ENCODE measurements at places on chromosomes 6 and 20.

GRCh38 chr20:11274141-11274594, 600.4 kb upstream of the JAG1 start:
- DNase-seq: peak; percentile 65

DNA sequence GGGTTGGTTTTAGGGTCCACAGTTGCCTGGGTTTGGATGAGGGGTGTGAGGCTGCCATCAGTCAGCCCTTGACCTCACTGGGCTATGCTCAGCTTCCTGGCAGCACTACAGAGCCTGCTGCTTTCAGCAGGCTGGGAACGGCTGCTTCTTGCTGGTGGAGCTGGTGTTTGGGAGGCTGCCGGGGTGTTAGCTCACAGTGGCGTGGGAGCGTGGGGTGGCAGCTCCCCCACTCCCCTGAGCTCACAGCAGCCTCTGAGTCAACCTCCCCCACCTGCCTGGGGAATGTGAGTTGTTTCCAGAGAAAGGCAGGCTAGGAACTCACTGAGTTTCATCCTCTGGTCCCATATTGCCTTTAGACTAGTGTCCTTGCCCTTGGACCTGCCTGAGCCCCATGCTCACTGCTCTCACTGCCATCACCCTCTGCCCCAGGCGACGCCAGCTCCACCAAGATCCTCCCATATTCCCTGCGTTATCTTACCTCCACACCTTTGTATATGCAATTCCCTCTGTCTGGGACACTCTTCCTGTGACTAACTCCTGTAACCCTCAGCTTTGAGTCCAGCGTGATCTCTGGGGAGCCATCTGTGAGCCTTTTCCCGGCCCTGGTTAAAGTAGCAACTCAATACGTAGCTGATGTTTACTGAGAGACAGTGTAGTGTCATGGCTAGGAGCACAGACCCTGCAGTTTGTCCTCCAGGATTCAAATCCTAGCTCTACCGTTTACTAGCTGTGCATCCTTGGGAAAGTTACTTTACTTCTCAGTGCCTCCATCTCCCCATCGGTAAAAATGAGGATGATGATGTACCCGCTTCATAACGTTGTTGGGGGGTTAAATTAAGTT, 34.8 kb downstream of the PPP1R16B start:
- DNase-seq: no peak

DNA sequence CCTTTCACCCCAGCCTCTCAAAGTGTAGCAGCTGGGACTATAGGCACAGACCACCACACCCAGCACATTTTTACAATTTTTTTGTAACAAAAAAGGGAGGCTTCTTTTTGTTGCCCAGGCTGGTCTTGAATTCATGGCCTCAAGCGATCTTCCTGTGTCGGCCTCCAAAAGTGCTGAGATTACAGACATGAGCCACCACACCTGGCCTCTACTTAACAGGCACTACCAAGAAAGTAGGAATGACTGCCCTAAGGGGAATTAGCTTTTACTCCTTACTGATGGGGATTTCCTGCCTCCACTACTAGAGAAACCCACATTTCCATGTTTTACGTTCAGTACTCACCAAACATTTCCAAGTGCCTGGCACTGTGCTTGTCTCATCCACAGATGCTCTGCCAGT, 109.6 kb downstream of the CARMIL1 start:
- no peak for DNase-seq

DNA sequence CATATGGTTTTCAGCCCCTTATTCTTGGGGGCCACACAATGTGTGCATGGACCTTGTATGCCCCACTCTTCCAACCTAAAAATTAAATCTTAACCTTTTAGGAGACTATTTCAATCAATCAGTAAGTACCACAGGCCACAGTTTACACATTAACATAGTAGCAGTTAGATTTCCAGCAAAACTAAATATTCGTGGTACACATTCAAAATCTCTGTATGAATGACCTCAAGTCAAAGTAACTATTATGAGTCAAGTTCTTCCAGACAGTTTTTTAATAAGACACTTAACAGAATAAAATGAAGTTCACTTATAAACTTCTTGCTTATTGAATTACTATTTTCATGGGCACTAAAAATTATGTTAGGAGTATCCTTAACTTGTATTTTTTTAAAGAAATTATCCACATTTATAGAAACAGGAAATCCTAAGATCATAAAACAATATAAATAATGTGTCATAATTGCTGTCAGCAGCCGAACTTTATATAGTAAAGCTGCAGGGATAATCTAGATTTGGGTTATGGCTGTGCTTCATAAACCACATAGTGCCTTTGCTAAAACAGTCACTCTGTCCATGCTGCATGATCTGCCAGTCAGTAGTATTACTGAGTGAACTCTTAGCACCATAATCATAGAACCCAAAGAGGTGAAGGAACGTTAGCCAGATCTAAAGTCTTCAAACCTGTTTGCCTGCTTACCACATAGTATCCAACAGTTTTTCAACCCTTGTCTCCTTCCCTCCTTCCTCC, 21.7 kb downstream of the SEC63 start:
- DNase-seq: no peak

DNA sequence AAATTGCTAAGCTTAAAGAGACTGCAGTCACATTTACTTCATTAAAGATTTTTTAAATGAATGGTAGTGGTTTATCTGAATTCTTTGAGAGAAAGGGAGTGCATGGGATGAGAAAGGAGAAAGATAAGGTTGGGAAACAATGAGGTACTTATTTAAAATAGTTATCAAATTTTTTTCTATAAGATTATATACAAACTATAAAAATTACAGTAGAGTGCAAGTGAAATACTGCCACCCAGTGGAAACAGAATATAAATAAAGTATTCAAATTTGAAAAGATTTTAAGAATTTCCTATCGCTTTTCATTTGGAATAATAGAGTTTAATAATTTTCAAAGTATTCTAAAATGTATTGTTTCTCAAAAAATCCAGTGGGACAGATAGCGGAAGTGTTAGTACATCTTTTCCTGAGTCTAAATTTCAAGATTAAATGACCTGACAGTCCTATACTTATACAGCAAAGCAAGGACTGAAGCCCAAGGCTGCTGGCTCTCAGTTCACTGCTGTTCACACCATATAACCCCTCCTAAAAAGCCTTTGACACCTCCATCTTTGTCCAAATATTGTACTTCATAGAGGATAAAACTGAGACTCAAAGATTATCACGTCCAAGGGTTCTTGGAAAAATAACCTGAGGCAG, 31.1 kb downstream of the EPM2A start:
- peak; percentile 26 for DNase-seq

DNA sequence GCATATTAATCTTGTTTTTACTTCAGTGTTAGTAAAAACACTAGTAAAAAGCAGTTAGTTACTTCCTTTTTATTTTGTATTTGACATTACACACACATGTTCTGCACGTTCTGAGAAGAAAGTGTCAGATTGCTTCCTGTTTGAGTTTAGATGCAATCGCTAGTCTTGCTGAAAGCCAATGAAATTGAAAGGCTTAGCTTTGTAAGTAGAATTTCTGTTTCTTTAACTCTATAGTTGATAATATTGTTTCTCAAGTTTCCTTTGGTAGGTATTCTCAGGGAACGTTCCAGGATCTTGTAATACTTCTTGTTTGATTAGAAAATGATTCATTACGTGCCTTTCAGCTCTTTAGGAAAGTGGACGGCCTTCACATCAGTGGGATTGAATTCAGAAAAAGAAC, 55.0 kb downstream of the CDKAL1 start:
- peak; percentile 43 for DNase-seq

GRCh38 chr6:95648636-95649035, 71.3 kb downstream of the MANEA start:
- DNase-seq: no peak

- DNase-seq: no peak
Measured at GRCh38 chr6:36245572-36246061, 24.2 kb upstream of the PNPLA1 start.

DNA sequence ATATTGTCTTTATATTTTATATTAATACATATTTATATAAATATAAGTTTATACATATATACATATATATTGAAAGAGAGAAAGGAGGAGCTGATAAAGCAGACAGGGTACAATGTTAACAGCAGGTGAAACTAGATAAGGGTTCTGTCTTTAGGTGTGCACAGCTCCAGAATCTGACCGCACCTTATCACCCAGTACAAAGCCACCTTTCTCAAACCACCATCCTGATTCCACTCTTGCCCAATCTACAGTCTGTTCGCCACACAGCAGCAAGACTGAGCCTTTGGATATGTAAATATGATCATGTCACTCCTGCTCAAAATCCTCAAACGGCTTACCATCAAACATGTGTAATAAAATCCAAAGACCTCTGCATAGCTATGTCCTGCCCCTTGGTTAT, 34.7 kb upstream of the ASCC3 start:
- no peak for DNase-seq

- DNase-seq: peak; percentile 61
Measured at GRCh38 chr6:26554697-26555504, 16.7 kb downstream of the HMGN4 start.

- DNase-seq: no peak
Measured at GRCh38 chr6:74289884-74290283, 593.9 kb downstream of the CD109 start.

GRCh38 chr6:32254761-32255198, 30.9 kb upstream of the NOTCH4 start:
- DNase-seq: no peak

DNA sequence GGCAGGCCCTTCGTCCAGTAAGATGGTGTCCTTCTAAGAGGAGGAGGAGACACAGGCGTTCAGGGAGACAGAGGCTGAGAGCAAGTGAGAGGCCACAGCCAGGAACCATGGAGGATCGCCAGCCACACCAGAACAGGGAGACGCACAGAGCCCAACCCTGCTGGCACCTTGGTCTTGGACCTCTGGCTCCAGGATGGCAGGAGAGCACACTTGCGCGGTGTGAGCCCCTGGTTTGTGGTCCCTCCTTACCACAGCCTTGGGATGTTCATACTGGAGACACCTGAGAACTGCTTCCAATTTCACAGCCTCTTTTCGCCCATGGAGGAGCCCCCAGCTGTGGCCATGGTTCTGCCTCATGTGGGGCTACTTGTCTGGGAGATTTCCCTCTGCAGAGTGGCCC, 222.4 kb downstream of the DLL1 start:
- no peak for DNase-seq

Measured in inflammatory macrophage (primary cell).